ENCODE measurements at places on chromosomes 6 and 20.

DNA sequence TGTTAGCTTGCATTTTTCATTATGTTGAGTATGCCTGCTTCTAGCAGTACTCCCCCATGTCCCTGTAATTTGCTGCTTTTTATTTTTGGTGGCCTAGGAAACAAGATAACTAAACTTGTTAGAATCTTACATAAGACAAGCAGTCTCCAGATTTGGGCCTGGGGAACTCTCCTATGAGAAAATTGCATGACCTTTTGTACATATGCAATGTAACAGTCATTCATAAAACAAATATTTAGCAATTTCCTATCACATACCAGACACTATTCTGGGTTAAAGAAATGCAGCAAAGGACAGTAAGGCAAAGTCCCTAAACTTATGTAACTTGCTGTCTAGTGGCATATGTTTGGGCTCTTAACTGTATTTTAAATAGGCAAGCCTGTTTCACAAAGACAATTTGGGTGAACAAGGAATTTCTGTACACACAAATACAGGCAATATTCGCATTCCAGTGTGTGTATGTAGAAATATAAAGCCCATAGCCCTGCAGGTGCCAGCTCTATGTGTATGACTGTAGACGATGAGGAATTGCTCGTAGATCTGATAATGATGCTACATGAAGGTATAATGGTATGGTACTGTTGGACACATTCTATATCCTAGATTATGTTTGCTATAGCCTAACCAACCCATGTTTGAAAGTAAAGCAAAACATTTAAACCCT, 305.2 kb upstream of the CITED2 start:
- no peak for DNase-seq

GRCh38 chr6:83303426-83303825, 110.3 kb downstream of the RWDD2A start:
- DNase-seq, result no peak

- DNase-seq, result no peak
Observed at GRCh38 chr20:38104285-38104684, 60.8 kb downstream of the TGM2 start.

DNA sequence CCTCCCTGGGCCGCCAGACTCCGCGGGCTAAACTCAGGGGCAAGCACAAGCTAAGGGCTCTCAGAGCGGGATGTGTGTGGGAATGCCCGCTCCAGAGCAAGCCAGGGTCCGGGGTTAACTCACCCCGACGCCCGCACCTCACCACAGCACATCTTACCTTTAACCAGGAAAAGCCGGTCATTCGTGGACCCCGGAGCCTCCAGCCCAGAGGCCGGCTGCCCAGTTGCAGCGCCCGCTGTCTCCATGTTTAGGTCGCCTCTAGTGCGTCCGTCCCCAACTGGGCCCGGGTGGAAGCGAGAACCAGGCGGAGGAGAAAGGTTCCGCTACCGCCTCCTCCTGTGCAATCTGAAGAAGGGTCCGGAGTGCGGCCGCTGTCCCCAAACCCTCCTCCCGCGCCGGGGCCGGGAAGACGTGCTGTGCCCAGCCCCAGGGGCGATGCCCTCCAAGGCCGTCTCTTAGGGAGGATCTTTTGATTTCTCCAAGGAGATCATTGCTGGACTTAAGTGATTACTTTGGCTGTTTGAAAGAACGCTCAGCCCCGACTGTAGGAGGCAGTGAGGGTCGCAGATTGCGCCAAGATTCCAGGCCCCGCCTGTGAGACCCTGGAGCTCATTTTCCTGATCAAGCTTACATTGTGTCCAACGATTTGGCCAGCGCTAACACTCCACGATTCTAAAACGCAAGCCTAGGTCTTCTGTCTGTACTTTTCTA, at the start of gene TMEM242:
Gene TMEM242 (minus strand): TSS at position 265 of the 711 bp plus-strand sequence. CDS start 20 bp downstream, at position 245.
- peak; percentile 91 for DNase-seq

GRCh38 chr6:53318429-53318828, 30.3 kb downstream of the ELOVL5 start:
- no peak for DNase-seq

GRCh38 chr6:126113261-126113660, 126.9 kb downstream of the TRMT11 start:
- no peak for DNase-seq

DNA sequence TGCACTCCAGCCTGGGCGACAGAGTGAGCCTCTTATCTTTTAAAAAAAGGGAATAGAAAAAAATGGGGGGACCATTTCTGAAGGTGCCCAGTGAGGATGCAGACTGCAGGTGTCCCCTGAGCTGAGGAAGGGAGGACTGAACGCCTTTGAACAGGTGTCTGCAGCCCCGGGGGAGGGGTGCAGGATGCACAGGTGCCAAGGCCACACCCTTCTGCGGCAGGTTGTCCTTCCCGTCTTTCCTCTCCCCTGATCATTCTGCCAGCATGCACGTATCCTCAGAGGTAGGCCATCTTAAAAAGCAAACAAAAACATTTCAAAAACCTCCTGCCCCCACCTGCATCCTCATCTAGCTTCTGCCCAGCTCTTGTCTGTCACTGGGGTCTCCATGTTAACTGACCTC, 101.3 kb downstream of the MTHFD1L start:
- DNase-seq, result no peak

- no peak for DNase-seq
Observed at GRCh38 chr6:88556663-88557062, 390.5 kb upstream of the CNR1 start.

GRCh38 chr6:1870932-1871331, 261.2 kb downstream of the FOXC1 start:
- DNase-seq, result no peak

- no peak for DNase-seq
Observed at GRCh38 chr6:30782425-30783014, 38.2 kb upstream of the IER3 start.

DNA sequence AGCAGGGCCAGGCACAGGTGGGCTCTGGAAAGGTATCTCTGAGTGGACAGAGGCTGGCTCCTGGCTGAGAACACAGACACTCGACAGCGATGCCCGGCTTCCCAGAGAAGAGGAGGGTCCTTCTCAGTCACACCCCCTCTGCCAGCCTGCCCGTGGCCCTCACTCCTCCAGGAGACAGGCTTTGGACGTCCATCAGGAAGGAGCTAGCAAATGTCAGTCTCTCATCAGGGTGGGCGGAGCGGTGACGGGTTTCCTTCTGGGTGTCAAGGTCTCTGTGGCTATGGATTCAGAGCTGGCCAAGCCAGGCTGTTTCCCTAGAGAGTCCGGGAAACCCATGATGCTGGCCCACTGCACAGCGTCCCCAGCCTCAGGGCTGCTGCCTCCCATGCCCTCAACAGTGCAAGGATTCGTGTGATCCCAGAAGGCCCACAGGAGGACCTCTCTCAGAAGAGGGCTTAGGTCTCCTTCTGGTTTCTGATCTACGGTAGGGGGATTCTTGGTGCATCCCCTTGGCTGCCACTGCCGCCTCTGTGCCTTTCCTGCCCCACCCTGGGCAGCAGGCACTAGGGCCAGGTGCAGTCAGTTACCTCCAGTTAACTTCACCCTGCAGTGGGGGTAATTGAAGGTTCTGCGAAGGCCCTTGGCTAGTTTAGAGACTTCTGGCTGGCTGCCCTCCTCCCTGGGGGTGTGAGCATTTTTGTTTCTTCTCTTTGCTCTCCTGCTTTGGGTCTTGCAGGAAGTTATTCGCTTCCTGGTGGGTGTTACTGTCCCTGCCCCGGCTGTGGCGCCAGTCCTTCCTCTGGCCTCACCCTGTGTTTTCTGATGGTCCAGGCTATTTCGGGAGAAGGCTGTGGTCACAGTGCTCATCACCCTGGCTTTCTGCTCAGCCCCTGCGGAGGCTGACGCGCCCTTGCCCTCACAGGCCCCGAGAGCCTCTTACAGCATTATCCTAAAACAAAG, 80.2 kb downstream of the CDH4 start:
- no peak for DNase-seq

- no peak for DNase-seq
Observed at GRCh38 chr20:34891166-34892062, 15.0 kb downstream of the ACSS2 start.
